ENCODE measurements at places on chromosomes 6 and 20.

DNA sequence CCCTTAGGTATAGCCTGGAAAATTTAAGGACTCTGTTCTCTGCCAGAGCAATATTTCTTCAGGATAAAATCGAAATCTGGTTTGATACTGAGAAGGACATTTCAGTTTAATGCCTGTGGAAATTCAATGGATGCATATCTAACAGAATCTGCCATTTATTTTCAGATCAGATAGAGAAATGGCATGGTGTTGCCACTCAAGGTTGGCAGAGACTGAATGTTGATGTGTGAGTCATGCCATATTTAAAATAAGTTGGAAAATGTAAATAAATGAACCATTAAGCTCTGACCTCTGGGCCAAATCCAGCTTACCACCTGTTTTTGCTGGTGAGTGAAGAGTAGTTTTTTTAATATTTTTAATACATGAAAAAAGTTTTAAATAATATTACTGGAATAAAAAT is 594.6 kb downstream of the DOK5 start:
- DNase-seq, result no peak

DNA sequence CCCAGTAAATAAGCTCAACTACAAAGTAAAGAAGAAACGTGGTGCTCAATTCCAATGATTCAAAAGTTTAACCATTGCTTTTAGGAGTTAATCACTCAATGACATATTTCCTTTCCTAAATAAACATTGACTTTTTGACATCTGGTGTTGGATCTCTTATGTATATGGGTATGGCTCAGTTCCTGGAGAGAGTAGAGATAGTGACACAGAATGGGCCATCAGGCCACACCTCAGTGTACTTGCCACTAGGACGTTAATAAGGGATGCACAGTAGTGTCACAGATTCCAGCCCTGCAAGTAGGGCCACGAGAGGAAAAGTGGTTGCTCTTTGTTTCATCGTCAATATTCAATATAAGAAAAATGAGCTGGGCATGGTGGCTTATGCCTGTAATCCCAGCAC is 48.9 kb upstream of the TXNDC5 start:
- no peak for DNase-seq

- no peak for DNase-seq
These were observed 95.3 kb downstream of the RNGTT start for GRCh38 chr6:88867841-88868731.

- no peak for DNase-seq
These were observed 79.8 kb upstream of the TRAF3IP2 start for GRCh38 chr6:111685526-111685925.

- no peak for DNase-seq
These were observed 594.3 kb upstream of the ADGRB3 start for GRCh38 chr6:68040780-68041179.

- no peak for DNase-seq
These were observed at the start of gene SLC22A2 for GRCh38 chr6:160258346-160259142. Gene SLC22A2 (minus strand): TSS chr6:160258821. CDS start chr6:160258757, 64 bp downstream.
